ENCODE measurements at places on chromosomes 4 and X.

DNA sequence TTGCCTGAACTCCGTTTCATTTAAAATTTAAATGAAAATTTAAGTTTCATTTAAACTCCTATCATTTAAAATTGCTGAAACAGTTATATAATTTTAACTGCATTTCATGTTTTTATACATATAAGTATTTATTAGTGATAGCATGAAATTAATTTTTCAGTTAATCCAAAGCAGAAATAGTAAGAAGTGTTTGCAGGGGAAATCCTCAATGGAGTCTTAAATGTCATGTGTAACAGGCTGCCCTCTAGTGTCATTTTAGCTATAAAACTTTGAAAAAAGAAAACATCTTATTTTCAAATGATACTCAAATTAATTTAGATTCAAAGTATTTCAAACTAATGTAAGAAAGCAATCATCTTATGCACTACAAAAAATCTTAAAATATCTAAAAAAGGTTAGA lies 27.2 kb downstream of the TAPT1 start:
- DNase-seq: peak; percentile 34

GRCh38 chr4:25440478-25441030 lies 63.5 kb downstream of the ANAPC4 start:
- no peak for DNase-seq

GRCh38 chr4:146969126-146969525 lies 23.5 kb upstream of the TTC29 start:
- no peak for DNase-seq

GRCh38 chr4:183099537-183100297 lies 660 bp downstream of the WWC2 start:
- DNase-seq: peak; percentile 38

- no peak for DNase-seq
These were observed 623.5 kb upstream of the NR3C2 start for GRCh38 chr4:149065753-149066152.

DNA sequence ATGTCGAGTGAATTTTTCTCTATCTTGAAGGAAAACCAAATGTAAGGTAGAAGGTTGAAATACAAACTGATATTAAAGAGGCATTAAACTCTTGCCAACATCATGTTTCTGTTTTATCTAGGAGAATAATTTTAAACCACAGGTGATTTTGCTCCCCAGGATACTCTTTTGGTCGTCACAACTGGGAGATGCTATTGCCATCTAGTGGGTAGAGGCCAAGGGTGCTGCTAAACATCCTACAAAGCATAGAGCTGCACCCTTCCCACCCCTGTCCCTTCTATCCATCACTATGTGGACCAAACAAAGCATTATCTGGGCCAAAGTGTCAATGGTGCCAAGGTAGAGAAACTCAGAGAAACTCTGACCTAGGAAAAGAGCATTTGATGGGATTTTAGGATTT lies 154.6 kb upstream of the MAGEB2 start:
- DNase-seq: no peak
